Suprapubic skin (tissue), 4 donors: ENCODE measurements at places on chromosomes 2 and 18.
A peak's percentile ranks its signal among the peaks of the same experiment; 100 is the strongest.

GRCh38 chr2:62452701-62453454, 53.1 kb downstream of the TMEM17 start:
- DNase-seq, result no peak

DNA sequence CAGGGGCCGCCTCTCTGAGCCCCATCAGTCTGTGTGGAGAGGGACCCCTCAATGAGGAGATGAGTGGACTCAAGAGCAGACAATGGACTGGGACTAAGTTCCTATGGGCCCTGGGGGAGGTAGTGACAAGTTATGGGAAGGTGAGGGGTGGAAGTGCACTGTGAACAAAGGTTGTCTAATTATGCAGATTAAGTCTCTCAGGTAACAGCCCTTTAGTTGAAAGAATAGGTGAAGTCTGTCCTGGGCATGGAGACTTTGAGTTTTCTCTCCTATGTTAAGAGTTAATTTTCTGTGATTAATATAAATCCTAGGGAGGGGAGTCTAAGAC, 243.8 kb downstream of the FAM210A start:
- DNase-seq, result no peak

DNA sequence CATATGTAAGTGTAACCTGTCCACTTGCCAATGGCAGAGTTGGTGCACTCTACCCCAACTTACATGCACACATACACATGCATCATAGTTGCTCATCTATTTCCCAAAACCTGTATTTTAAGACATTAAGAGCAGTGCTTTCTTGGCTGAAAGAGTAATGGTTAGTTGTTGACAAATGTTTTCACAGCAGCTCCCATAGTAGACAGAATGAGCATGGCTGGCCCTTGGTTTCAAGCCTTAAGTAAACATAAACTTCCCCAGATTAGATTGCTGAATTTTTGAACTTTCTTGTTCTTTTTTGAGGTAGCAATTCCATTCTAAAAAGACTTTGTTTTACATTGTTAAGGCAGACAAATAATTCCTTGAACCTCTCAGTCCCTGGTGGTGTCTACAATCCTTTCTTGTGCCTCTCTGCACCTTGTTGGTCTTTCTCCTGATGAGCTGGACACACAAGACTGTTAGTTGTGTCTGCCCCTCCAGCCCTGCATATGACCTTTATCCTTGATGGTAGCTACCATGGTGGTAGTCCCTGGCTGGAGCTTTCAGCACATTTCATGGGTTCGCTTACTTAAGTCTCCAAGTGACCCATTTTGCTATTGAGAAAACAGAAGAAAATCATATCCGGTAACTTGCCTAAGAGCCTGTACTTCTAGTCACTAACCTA, 580.1 kb upstream of the ID2 start:
- DNase-seq, result no peak

DNA sequence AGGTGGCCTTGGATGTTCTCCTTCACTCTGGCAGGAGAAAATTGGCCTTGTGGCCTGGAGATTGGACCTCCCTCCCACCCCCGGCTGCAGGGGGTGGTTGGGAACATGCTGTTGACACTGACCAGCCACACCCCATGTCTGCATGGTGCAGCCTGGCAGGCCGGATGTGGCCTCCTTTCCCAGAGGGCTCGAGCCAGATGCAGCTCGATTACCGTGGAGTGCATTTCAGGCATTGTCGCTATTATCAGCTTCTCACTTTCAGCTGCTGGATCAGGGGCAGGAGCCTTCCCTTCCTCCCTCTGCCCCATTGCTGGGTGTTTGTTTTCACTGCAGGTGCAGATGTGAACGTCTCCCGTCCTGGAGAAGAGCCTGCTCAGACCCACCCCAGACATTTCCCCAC, 211.0 kb upstream of the SIX2 start:
- DNase-seq, result no peak

GRCh38 chr2:239689985-239690384, 289.2 kb upstream of the HDAC4 start:
- no peak for DNase-seq

GRCh38 chr18:21897811-21898210, 157.2 kb downstream of the MIB1 start:
- no peak for DNase-seq

- DNase-seq, result no peak
These were observed 8.3 kb upstream of the IL1R2 start for GRCh38 chr2:101983486-101983885.

DNA sequence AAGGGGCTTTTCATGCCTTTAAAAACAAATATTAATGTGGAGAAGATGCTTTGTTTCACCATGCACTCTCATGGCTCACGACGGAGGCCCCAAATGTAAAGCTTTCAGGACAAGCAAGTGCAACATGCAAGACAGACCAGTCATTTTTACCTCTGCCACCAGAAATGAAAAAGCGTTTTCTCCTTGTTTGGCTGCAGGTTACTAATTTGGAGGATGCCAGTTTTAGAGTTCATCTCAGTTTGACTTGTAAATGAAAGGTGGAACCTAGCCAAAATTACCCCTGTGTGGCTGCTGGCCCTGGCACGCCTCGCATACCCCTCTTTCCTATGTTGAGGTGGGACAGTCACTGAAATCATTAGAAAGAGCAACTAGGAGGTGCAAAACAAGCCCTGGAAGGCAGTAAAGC, 138.6 kb downstream of the BCL2 start:
- DNase-seq, result no peak

DNA sequence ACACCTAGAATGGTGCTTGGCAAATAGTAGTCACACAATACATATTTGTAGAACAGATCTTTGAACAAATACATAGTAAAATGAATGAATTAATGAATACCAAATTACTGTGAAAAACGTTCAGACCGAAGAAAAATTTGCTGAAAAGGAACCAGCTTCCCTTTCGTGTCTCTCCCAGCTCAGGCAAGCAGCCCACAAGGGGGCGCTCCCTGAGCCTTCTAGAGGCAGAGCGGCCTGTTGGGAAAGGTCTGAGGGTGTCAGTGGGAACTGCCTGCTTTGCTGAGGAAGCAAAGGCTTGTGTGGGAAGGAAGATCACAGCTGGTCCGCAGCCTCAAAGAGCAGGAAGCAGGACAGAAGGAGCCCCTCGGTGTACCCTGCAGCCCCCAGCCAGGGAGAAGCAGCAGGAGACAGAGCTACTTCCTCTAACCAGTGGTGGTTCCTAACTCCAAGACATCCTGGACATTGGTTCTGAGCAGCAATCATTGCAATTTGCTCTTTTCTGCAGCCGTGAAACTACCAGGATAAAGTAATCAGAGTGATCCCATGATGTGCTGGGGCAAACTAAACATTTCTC, 231.1 kb downstream of the ANKRD30B start:
- DNase-seq, result no peak

GRCh38 chr2:74419345-74419744, 2.1 kb downstream of the C2orf81 start:
- no peak for DNase-seq

DNA sequence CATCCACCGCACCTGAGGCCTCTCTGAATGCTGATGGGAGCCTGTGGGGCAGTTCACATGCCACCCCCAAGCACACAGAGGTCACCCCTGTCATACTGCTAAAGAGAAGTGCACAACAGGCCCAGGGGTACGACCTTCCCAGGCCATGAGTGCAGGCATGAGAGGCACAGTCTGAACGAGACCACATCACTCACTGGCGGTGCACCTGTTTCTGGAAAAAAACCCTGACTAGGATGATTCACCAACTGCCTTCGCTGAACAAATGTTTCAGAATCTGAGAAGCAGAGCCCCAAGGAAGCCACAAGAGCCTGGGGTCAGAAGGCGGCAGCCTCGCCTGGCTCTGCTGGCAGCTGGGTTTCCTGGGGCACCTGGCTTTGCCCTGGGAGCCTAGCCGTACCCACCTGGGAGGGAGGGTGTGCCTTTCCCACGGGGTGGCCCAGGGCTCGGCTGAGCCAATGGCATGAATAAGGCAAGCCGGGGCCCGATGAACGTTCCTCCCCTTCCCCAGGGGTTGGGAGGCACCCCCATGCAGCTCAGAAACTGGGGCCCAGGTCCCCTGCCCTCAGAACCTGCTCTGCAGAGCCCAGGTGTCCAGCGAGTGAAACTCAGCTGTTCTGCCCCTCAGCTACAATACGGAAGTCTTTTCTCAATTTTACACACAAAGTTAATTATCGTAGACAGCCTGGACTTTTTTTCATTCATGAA, 73.8 kb downstream of the HDAC4 start:
- peak; percentile 77 for DNase-seq

- DNase-seq, result no peak
These were observed 35.3 kb downstream of the DSG2 start for GRCh38 chr18:31533236-31533635.

GRCh38 chr2:75153221-75153620, 46.1 kb downstream of the TACR1 start:
- no peak for DNase-seq

DNA sequence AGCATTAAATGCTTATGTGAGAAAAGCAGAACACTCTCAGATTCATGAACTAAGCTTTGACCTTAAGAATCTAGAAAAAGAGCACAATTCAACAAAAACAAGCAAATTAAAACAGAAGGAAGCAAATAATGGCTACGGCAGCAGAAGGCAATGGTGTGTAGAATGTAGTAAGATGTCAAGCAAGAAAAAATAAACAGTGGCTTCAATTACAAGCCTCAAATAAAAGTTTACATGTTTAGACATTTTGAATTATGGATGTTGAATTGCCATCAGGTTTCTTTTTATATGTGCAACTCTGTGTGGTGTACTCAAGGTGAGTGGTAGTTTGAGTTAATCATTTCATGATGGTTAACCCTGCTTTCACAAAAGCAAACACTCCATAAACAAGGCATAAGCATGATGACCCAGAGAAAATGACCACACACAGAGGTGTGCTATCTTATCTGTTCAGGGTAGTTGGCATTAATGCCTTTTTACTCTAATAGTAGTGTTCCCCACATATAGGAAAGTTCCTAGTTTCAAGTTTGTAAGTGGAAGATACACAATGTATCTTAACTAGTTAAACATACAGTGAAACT, 207.1 kb downstream of the FIGN start:
- no peak for DNase-seq

DNA sequence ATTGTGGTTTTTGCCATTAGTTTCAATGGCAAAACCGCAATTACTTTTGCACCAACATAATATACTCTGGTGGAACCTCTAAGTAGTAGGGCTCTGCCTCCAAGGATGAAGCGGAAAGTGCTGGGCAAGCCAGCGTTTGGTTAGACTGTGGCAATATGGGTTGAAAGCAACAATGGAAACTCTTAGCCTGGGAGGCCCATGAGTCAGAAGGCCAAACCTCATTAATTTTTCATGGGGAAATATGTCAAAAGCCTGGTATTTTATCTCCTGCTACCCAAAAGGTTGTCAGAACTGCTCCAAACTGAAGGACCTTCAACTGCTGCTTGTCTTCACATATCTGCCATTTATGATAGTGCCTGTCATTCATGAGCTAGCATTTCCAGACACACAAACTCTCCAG, 179.1 kb upstream of the CYP26B1 start:
- DNase-seq, result no peak

DNA sequence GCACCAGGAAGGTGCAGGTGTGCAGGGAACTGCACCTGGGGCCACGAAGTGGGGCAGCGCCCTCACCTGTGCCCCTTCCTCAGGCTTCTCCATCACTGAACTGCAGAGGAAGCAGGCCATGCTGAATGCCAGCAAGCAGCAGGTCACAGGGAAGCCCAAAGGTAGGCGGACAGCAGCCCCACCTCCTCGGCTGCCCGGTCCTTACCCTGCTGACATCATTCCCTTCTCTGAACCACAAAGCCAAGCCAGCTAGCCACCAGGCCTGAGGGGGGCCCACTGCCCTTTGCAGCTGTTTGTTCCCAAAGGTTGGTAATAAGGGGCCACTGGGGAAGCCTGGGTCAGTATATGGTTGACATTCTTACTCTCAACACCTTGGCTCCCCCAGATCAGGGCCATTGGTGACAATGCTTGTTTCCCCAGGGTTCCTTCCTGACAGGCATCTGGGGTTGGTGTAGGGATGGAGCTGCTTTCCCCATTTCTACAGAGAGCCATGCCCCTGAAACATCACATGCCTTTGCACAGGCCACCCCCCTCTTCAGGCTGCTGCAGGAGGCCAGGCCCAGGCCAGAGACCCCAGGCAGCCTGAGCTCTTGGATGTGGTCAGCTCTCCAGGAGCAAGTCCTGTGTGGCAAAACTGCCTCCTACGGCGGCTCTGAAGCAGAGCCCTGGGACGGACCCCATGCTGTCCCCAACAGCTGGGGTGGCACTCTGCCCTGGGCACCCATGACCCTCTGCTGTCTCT, 47.8 kb downstream of the FAM168B start:
- peak; percentile 66 for DNase-seq
